Activated CD4-positive, CD25-positive, alpha-beta regulatory T cell treated with anti-CD3 and anti-CD28 coated beads, Interleukin-2, amount 50 U/mL, for 72 hours (primary cell): ENCODE measurements at places on chromosomes 12 and 14.

GRCh38 chr12:11729439-11730150 is 80.1 kb downstream of the ETV6 start:
- DNase-seq = no peak

- DNase-seq = no peak
Measured at GRCh38 chr14:71248194-71248593, 340.9 kb downstream of the PCNX1 start.

- no peak for DNase-seq
Measured at GRCh38 chr14:21825149-21825743, 151.6 kb upstream of the OR4E1 start.

DNA sequence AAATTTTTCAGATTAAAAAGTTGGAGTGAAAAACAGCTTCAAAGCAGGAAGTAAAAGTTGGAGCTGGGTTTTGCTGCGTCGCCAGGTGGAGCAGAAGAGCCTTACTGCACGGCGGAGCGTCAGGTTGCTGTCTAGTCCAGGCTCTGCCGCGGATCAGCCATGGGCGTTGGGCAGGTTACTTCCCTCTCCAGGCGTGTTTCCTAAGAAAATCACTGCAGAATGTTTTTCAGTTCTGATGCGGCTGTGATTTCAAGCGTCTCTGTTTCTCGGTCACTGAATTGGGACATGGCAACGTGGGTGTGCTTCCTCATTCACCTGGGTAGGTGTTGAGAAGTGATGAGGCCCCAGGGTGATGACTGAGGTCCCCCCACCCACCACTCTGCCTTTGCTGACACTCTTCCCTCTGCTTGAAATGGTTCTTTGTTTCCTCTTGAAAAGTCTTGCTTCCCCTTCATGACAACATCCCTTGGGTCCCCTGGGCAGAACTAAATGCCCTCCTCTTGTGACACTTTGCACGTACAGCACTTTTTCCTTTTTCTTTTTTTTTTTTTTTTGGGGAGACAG is 7.6 kb downstream of the EVL start:
- no peak for DNase-seq

DNA sequence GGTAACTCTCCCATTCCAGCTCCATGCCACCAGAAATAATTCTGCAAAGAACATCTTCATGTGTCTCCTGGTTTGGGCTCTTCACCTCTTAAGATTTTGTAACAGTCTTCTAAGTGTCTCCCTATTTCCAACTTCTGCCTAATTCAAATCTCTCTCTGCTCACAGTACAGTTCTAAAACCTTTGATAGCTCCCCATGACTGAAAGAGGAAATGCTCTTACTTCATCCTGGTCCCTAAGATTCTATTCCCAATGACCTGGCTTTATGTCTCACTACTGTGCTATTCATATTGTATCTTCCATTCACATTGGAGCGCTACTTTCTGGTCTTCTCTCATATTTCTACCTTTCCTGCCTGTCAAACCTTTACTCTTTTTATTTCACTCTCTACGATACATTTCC is 1.6 kb downstream of the AMN1 start:
- no peak for DNase-seq

DNA sequence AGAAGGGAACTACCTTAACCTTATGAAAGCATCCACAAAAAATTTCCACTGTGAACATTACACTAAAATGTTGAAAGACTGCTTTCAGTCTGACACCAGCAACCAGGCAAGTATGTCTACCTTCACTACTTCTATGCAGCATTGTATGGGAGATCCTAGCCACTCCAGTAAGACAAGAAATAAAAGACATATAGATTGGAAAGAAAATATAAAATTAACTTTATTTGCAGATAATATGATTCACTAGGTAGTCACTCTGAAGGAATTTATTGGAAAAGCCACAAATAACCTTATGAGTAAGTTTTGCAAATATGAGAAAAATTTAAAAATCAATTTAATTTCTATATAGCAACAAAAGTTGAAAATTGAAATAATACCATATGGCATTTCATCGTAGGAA is 172.0 kb downstream of the RERGL start:
- no peak for DNase-seq

DNA sequence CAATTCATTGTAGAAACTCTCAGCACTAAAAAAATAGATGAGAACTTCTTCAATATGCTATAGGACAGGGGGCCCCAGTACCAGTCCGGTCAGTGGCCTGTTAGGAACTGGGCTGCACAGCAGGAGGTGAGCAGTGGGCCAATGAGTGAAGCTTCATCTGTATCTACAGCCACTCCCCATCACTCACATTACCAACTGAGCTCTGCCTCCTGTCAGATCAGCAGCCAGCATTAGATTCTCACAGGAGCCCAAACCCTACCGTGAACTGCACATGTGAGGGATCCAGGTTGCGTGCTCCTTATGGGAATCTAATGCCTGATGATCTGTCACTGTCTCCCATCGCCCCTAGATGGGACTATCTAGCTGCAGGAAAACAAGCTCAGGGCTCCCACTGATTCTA is 15.7 kb upstream of the ANO2 start:
- no peak for DNase-seq

DNA sequence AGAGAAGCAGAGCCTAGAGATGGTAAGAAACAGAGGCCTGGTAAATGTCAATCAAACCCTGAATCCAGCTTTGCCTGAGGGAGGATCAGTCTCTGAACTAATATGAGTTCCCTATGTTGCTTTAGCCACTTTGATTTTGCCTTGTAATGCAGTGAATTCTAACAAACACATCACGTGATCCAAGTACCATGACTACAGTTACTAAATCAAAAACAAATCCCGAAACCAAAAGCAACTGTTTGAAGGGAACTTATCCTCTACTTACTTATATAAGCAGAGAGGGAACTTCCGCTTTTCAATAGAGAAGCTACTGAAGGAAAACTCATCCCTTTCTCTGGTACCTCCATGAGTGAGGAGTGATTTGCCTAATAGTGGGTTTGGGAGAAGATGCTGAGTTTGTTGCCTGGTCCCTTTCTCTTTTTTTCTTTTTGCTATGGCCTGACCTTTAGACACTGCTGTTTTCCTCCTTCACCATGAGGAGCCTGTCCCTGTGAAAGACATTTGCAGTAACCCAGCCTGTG is 7.7 kb upstream of the PPTC7 start:
- no peak for DNase-seq

- DNase-seq = no peak
Measured at GRCh38 chr14:71006200-71006563, 98.9 kb downstream of the PCNX1 start.

- DNase-seq = no peak
Measured at GRCh38 chr12:122354958-122355641, 67.4 kb downstream of the CLIP1 start.

GRCh38 chr14:81023095-81023710 is 67.8 kb downstream of the TSHR start:
- no peak for DNase-seq

GRCh38 chr14:51293149-51293911 is 53.3 kb downstream of the TMX1 start:
- no peak for DNase-seq

DNA sequence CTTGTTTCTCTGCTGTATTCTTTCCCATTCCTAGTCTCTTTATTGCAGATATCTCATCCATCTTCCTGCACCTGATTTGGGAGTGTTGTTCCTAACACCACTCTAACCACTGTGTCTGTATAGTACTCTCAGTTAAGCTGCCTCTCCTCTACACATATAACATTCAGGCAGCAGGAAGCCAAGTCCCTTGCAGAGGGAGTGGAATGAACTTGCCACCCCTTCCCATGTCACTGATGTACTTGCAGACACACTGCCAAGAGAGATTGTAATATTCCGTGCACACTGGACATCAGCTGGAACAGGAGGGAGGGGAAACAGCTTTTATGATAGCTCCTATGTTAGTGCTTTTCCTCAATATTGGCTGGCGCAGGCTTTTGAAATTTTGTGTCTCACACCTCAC is 281.6 kb upstream of the E2F7 start:
- no peak for DNase-seq

GRCh38 chr12:4383304-4383865 is 3.9 kb upstream of the FGF23 start:
- no peak for DNase-seq

GRCh38 chr12:120062976-120063579 is 53.5 kb downstream of the RAB35 start:
- DNase-seq = no peak

GRCh38 chr12:124545508-124546418 is 21.6 kb downstream of the NCOR2 start:
- DNase-seq = peak; percentile 74

DNA sequence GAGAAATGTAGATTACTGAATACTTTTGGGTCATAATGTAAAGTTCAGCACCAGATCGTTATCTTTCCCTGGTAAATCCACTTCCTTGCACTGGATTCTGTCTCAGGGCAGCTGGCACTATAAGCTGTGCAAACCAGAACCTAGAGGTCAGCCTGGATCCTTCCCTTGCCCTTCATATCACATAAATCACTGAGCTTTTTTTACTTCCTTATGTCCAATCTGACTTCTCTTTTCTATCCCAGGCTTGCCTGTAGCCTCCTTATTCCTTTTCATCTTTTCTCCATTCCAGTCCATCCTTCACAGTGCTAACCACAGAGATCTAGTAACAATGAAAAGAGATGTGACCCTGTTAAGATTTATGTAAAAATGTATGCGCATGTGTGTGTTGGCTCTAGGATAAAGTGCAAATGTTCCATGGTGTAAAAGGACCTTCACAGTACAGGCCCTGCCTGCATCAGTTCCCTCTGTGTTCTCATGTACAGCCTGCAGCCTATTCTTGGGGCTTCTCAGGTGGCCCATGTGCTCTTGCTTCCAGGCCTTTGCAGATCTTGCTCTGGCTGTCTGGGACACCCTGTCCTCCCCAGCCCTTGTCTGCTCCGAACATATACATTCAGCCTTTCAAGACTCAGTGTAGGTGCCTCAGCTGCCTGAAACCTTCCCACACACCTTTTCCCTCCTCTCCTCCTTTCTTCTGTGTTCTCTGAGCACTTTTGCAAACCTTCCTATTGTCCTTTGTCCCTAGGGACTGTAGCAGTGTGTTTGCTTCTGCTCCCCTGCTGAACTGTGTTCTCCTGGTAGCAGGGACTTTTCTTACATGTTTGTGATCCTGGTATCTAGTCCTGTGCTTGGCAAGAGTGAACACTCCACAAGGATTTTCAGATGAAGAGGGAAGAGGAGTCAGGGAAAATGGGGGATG is 30.0 kb downstream of the PELI2 start:
- no peak for DNase-seq

DNA sequence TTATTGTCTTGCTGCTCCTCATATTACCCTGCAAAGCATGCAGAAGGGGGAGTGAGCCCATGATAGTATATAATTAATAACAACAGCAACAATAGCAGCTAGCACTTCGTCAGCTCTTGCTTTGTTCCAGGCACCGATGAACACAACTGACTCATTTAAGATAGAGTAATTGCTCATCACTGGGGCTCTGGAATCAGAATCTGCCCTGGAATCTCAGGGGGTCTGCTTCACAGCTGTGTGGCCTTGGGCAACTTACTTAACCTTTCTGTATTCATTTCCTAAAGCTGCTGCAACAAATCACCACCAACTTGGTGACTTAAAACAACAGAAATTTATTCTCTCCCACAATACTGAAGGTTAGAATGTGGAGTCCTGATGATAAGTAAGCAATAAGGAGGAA is 55.0 kb upstream of the PSMC1 start:
- DNase-seq = no peak

DNA sequence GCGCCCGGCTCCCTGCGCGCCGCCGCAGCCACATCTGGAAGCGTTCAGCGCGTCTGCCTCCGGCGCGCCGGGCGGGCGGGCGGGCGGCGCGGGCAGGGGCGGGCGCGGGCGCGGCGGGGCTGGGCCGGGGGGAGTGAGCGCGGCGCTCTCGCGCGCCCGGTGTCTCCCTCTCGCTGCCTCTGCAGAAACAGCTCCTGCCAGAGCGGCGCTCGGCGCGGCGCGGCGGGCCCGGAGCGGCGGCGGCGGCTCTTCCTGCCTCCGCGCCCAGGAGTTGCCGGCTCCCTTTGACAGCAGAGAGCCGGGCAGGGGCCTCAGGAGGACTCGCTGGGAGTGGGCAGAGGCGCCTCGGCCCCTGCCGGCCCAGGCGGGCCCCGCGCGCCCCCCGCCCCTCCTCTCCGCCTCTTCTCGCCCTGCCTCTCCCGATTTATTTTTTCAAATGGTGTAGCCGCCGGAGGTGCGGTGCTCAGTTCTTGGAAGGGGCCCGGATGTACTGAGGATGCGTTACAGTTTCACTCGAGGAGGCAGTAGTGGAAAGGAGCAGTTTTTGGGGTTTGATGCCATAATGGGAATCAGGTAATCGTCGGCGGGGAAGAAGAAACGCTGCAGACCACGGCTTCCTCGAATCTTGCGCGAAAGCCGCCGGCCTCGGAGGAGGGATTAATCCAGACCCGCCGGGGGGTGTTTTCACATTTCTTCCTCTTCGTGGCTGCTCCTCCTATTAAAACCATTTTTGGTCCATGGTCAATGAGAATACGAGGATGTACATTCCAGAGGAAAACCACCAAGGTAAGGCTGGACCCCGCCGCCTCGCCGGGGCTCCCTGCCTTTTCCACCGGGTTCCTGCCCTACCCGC is at the start of gene CACNA1C:
Gene CACNA1C, plus strand, starts transcription at position 162 of the 853 bp plus-strand sequence. Its CDS starts 576 bp downstream, at position 738.
- peak; percentile 41 for DNase-seq
